Activated naive CD4-positive, alpha-beta T cell treated with anti-CD3 and anti-CD28 coated beads, Interleukin-2, amount 50 U/mL, for 72 hours (primary cell): ENCODE measurements at places on chromosomes 2 and 18. TPM values are rescaled to one million over a fixed set of nuclear protein-coding genes. Genes with fewer than 3 reads are reported as not detected.
A peak's percentile ranks its signal among the peaks of the same experiment; 100 is the strongest.

RAPH1 gene
- 9.0 TPM for total RNA-seq

GRCh38 chr2:9993488-9994165, 42.1 kb downstream of the GRHL1 start:
- no peak for DNase-seq

GRCh38 chr18:12911025-12911928, 27.2 kb upstream of the PTPN2 start:
- DNase-seq, result no peak

NAT8 gene
- not detected for total RNA-seq

UGT1A9 gene
- total RNA-seq, result not detected

HNRNPA3 gene
- 273 TPM for total RNA-seq

- DNase-seq, result no peak
Measured at GRCh38 chr2:79950526-79950925, 354.0 kb downstream of the LRRTM1 start.

DNA sequence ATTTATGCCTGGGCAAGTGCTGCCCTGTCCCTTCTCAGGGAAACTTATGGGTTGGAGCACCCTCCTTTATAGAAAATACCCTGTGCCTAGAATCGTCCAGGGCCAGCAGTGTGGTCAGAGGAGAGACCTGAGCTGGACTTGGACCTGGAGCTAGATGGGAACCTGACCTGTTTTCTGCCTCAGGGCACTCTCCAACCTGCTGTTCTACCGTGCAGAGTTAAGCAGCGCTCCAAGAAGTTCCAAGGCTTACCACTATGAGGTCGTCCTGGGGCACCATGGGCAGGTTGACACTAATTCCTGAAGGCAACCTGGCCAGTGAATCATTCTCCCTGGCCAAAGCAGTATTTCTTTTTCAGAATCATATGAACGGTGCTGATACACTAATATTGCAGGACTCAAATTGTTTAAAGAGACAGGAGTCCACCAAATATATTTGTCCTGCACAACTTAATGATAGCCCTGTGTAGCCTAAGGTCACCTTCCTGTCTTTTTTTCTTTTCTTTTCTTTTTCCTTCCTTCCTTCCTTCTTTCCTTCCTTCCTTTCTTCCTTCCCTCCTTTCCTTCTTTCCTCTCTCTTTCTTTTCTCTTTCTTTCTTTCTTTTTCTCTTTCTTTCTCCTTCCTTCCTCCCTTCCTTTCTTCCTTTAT, 455.4 kb upstream of the HNMT start:
- DNase-seq, result no peak

DNA sequence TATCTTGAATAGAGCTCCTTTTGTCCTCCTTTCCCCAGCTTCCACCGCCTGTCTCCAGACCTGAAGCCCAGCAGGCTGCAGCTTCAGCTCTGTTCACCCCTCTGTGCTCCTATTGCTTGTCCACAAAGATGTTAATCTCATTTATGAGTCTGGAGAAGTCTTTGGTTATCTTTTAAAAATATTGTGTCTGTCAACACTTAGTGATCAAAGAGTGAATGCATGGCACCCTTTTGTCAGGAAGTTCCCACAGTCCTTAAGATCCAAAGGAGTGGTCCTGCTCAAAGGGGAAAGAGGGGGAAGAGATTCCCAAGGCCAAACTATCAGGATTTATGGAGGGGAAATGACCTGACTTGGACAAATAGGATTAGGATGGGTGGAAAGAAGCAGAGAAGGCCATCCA, 118.9 kb downstream of the ACAA2 start:
- no peak for DNase-seq

UGT1A4 gene
- total RNA-seq, result not detected

GRCh38 chr18:76824145-76824676, 1.9 kb downstream of the ZNF236 start:
- DNase-seq, result no peak

- DNase-seq, result no peak
Measured at GRCh38 chr2:197969391-197969893, 165.0 kb downstream of the PLCL1 start.

GRCh38 chr2:168147830-168148794, 99.3 kb downstream of the STK39 start:
- no peak for DNase-seq

CYP26B1 gene
- 0.06 TPM for total RNA-seq

ATL2 gene
- total RNA-seq, result 46.3 TPM

SCN1A gene
- not detected for total RNA-seq

DNA sequence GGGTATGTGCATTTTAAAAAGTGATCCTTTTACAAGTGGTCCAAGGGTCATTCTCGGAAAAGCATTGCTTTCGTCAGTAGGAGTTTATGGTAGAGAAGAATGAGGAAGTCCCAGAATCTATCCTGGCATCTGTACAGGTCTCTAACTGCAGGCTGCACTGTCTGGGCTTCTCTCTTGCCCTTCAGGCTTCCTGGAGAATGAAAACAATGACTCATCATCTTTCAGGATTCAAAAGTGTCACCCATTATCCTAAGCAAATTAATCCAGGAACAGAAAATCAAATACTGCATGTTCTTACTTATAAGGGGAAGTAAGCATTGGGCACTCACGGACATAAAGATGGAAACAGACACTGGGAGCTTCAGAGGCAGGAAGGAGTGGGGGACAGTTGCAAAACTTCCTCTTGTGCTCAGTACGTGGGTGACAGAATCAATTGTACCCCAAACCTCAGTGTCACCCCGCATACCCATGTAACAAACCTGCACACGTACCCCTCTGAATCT, 60.2 kb upstream of the TXNDC2 start:
- no peak for DNase-seq

PROC gene
- not detected for total RNA-seq

DNA sequence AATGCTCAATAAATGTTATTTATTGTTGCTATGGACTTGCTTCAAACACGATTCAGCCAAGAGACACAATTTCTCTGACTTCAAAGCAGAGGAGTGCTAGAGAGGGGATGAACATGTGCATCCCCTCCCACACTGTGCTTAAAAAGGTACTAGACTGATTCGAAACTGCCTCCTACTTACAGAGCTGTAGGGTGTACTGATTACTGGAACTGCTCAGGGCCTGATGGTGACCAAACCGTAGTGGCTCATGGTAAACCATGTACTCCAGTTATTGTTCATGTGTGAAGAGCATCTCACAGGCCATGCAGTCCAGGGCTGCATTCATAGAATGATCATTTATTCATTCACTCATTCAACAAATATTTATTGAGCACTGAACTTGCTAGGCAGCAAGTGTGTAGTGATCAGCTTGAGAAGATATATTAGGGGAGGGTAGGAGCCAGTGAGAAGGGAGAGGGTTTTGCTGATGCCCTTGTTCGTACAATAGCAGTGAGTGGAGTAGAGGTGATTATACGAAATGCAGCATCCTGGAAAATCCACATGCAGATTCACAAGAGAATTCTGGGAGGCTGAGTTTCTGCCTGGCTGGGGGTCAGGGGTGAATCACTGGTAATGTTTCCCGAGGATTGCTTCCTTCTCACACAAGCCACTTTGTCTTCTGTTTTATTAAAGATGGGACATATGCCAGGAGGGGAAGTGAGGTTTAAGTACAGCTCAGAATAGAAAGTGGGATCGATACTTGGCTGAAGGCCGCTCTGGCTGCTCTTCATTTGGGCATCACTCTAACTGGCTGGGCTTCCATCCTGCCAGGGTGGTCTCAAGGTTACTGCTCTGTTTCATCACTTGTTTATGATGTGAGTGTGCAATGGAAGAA, 245.4 kb downstream of the RAD51AP2 start:
- DNase-seq, result no peak

SALL3 gene
- not detected for total RNA-seq

GRCh38 chr2:105344704-105345345, 7.5 kb downstream of the C2orf49 start:
- DNase-seq, result no peak

- no peak for DNase-seq
Measured at GRCh38 chr18:62189208-62189607, 2.2 kb downstream of the RELCH start.

- no peak for DNase-seq
Measured at GRCh38 chr18:32328379-32328778, 138.5 kb downstream of the MEP1B start.

DNA sequence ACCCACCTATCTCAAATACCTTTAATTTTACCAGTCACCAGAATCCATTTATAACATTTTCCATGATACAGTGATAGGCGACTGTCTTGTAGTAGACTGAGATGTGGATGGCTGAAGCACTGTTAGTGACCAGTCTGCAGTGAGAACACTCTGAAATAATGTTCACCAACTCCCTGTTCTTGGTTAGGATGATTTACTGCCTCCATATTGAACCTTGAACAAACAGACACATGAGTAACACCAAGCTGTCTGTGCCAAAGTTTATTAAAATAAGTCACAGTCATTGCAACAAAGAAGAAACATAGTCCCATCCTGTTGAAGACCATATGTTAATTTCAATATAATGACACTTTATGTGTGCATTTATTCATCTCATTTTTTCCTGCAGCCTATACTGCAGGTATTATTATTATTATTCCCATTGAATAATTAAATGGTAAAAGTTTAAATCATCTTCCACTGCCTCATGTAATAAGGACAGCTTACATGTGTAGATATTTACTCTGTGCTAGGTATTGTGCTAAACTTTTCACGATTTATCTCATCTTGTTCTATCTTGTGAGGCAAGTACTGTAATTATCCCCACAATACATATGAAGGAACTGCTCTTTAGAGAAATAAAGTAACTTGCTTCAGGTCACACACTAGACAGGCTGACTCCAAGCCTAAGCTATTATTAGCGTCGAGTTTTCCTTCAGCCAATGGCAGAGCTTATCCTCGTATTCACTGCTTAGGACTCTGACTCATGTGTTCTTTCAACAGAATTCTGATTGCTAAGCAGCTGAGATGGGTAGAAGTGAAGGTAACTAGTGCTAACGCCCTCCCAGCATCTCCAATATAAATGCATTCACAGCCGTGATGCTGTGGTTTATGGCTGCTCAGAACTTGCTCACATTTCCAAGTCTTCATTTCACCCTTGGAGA, 62.5 kb downstream of the ONECUT2 start:
- no peak for DNase-seq

DNA sequence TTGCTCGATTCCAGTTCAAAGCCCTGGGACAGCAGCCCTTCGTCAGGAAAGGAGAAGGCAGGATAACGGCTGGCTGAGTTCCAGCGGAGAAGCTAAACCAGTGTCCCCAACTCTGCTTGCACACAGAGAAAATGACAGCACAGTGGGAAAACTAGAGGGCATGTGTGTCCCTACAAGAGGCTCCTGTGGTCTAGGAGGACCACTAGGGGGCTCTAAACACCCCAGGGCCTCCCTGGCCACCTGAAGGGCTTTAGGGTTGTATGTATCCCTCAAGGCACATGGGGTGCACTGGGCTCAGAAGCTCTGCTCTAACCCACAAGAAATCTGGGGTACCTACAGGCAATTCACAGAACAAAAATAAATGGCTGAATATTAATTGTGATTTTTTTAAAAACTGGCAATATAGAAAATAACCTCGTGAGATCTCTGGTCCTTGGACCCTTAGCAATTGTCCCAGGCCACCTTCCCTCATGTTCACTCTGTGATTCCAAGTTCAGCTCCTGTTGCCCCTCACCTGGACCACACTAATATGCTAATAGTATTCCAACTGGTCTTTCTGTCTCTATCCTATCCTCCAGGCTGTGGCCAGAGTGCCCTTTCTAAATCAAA, 17.5 kb downstream of the STAT1 start:
- DNase-seq, result no peak

GRCh38 chr2:82317012-82317411, 2012.5 kb upstream of the LRRTM1 start:
- DNase-seq, result no peak

GRCh38 chr2:100924520-100925451, 77.3 kb upstream of the RPL31 start:
- peak; percentile 6 for DNase-seq

DNA sequence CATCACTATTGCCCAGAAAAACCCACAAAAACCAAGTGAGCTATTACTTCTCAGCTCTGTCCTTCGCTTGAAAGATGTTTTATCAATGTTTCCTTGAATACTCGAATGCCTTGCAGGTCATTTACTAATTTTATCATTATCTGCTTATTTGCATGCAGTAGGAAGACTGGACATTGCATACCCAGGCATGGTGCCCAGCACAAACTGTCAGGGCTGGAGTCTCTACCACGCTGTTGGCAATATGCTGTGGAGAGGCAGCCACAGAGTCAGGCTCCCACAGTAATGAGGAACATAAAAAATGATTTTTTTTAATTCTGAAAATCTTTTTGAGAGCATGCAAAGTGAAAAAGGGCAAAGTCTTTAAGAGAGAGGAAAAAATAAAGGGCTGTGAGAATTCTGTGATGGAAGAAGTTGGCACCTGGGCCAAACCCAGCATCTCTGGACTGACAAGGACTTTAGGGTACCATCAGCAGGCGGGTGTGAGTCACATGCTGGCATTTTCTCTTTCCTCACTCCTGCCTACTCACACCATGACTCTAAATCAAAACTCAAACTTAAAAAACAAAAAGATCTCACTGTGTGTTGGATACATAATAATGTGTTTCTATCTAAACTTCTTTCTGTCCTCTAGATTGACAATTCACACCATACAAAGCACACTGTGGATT, 709.8 kb upstream of the FANCL start:
- no peak for DNase-seq

ZAP70 gene
- total RNA-seq, result 235 TPM

TGFA gene
- total RNA-seq, result 1.8 TPM

DNA sequence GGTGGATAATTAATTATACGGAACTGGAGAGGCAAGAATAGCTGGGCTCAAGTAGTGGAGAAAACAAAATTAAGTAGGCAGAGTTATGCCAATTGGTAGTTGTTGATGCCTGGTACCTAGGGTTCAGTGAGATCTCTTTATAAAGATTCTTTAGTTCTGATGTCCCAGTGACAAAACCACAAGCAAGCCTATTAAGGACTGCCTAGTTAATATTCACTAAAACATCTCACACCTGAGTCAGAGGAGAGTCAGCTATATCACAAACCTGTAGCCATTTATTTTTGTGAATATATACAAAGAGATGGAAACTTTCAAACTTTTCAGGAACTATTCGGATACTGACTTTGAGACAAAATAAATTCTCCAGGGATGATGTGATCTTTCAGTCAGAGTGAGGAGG, 213.9 kb upstream of the CYP26B1 start:
- DNase-seq, result no peak

DNA sequence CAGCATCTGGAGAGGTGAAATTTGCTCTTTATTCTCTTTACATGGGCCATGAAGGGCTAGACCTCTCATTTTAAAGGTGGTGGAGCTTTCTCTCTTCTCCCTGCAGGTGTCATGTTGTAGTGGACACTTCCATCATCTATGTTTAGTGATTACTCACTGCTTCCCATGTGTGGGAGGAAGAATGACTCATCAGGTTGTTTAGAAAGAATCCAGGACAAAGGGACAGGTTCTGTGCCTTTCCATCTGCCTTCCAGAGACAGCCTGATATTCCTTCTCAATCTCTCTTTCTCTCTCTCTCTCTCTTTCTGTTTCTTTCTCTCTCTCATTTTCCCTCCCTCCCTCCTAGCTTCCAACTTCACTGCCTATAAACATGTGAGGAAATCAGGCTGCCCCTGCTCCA, 38.7 kb downstream of the SCG2 start:
- no peak for DNase-seq

MEP1B gene
- total RNA-seq, result not detected

TMEM87B gene
- total RNA-seq, result 16.8 TPM
